ENCODE measurements at places on chromosomes 6 and 20.

DNA sequence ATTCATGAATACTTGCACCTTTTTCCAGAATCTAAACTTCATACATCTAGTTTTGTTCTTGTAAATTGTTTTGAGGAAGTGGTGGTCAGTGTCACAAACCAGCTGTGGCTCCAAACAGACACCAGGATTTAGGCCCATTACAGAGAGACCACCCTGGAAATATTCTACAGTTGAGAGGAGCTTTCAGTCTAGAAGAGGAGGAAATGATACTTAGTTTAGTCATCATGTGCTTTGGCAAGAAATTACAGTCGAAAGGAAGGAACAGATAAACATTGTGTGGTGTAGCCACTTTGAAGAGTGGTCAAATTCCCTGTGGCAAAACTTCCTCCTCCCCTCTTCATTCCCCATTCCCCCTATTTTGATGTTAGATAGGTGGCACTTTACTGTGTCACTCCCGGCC, 15.7 kb downstream of the DCBLD1 start:
- no peak for DNase-seq

GRCh38 chr6:36888654-36889481, 3.1 kb downstream of the C6orf89 start:
- DNase-seq = no peak

GRCh38 chr20:31934968-31935764, 16.7 kb downstream of the PDRG1 start:
- DNase-seq = no peak

- DNase-seq = no peak
Observed at GRCh38 chr6:159075506-159076228, 30.9 kb upstream of the TAGAP start.

DNA sequence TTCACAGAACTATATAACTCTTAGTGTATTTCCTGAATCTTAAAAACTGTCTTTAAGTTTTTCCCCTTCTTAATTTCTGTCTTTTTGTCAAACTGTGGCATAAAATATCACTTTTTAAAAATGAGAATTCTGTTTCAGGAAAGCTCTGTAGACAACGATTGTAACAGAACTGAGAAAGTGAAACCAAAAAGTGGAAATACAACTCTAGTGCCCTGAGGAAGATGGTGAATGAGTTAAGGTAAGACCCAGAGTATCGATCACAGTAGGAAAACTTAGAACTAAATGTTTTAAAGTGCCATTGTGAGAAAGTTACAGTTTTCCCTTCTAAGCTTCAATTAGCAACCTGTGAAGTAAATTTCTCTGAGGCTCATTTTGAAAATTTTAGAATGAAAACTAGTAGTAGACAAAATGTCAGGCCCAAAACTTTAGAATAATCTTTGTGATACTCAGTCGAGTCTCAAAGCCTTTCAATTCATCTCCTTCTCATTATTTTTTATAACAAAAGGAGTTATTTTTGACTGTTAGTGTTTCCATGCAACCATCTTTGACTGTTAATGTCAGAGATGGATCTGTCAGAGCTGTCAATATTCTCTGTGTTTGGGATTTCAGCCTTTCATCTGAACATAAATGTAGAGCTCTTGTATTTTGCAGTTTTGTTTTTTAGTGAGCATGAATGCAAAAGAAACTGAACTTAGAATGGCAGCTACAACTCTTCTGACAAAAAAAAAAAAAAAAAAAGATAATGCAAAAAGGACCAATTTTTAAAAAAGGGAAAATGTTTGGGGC, 19.0 kb upstream of the TRDN start:
- no peak for DNase-seq

DNA sequence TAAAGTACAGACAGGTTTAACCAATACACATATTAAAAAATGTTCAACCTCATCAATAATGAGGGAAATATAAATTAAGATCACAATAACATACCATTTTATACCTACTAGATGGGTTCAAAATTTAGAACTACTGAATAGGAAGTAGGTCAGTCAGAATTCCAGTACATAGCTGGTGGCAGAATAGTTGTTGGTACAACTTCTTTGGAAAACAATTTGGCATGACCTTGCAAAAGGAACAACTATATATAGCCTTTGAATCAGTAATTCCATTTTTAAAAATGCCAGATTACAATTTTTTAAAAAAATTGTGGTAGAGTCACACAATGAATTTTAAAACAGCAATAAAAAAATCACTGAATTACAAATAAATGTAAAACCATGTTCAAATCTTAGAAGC, 165.6 kb downstream of the CDK19 start:
- DNase-seq = no peak

- peak; percentile 61 for DNase-seq
Observed at GRCh38 chr20:50588034-50588736, 78.0 kb downstream of the PTPN1 start.

Data from central memory CD4-positive, alpha-beta T cell (primary cell).